ENCODE measurements at places on chromosomes 5 and 9.

DNA sequence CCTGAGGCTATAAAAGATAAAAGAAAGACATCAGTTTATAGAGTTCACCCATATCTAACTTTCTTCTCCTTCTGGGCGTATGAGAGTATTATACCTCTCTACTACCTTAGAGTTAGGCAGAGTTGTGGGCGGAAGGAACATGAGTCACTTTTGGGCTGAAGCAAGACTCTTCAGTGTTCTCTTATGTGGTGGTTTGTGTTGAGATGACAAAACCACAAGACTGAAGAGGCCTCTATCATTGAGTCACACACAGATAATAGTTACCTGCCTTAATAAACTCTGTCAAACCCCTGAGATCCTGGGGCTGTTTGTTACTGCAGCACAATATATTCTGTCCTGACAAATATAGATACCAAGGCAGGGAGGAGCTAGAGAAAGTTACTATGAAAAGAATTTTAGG lies 184.2 kb downstream of the EFNA5 start:
- DNase-seq: peak; percentile 95

GRCh38 chr9:123795336-123795735 lies 134.6 kb downstream of the DENND1A start:
- DNase-seq: no peak

- no peak for DNase-seq
Measured at GRCh38 chr5:133459474-133460160, 152.7 kb downstream of the FSTL4 start.

DNA sequence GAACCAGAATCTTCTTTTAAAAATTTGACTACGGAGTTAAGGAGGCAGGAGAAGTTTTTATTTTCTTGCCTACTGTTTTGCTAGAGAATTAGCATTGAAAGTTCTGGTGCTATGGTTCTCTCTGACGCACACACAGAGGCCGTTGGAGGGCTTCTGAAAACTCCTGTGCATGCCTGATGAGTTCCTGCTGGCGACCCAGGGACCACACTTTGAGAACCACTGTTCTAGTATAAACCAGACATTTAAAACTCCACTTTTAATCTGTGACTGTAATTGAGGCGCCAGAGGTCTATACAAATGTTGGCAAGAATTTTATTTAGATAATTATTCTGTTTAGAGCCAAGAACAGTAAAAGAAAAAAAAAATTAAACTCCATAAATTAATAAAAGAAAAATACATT lies 99.5 kb upstream of the OTULINL start:
- DNase-seq: no peak

- no peak for DNase-seq
Measured at GRCh38 chr9:111136180-111136579, 97.9 kb upstream of the LPAR1 start.

DNA sequence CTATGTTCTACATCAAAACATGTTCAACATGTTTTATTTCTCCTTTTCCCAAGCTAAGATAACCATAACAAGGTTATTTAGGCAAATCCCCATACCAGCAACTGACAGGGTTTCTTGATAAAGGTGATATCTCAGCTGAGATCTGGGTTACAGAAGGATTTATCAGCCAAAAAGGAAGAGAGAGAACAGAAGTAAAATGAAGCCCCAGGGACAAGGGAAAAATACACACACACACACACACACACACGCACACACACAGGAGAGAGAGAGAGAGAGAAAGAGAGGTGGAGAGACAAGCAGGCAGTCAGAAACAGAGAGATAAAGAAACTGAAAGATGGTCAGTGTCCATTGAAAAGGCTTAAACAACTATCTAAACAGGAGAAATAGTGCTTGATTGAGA lies 19.7 kb upstream of the MLLT3 start:
- DNase-seq: no peak

GRCh38 chr5:39808656-39809055 lies 383.9 kb upstream of the DAB2 start:
- DNase-seq: no peak

DNA sequence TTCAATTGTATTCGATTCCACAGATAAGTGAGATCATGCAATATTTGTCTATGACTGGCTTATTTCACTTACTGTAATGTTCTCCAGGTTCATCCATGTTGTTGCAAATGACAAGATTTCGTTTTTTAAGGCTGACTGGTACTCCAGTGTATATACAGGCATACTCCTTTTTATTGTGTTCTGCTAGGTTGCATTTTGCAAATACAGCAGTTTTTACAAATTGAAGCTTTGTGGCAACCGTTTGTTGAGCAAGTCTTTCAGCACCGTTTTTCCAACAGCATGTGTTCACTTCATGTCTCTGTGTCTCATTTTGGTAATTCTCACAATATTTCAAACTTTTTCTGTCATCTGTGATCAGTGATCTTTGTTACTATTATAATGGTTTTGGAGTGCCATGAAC lies 82.7 kb downstream of the DMXL1 start:
- DNase-seq: no peak

DNA sequence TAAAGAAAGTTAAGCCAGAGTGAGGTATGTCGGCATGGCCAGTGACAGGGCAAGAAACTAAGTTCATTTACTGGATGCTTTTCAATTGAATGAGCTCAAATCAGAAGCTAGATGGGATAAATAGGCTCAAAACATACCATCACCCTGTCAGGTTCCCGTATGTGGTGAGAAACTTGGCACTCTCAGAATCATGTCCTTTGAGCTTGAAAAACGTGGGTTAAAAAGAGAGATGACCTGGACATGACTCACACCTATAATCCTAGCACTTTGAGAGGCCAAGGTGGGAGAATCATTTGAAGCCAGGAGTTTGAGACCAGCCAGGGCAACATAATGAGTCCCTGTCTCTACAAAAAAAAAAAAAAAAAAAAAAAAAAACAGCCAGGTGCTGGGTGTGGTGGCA lies 121.7 kb upstream of the RGMB start:
- peak; percentile 17 for DNase-seq

GRCh38 chr5:64206653-64207052 lies 41.0 kb downstream of the RNF180 start:
- peak; percentile 8 for DNase-seq

GRCh38 chr5:136906545-136906944 lies 541.2 kb upstream of the TRPC7 start:
- peak; percentile 33 for DNase-seq

GRCh38 chr9:34717996-34718614 lies 8.2 kb upstream of the CCL21 start:
- DNase-seq: no peak

GRCh38 chr9:4762886-4763541 lies 22.0 kb upstream of the AK3 start:
- DNase-seq: peak; percentile 35

- DNase-seq: peak; percentile 81
Measured at GRCh38 chr9:23590276-23591000, 235.6 kb downstream of the ELAVL2 start.

GRCh38 chr5:86977190-86977589 lies 290.5 kb upstream of the RASA1 start:
- DNase-seq: no peak

DNA sequence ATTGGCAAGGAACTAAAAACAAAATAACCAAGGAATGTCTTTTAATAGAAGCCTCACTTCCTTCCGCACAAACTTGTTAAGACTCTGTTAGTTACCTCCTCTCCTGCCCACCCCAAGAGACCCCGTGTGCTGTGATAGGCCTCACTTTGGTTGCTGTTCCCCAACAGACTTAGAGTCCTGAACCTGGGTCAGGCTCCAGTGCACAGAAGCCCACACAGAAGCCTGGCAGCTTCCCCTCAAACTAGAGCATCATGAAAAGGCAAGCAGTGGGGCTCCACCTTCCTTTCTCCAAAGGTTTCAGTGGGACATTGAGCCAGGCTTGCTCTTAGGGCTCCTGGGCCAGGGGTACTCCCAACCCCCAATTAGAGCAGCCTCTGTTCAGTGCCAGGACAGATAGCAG lies 230.5 kb downstream of the ESM1 start:
- DNase-seq: no peak

- DNase-seq: no peak
Measured at GRCh38 chr9:7461791-7462190, 337.8 kb downstream of the DMAC1 start.

GRCh38 chr5:92896722-92897121 lies 684.3 kb downstream of the NR2F1-AS1 start:
- no peak for DNase-seq

DNA sequence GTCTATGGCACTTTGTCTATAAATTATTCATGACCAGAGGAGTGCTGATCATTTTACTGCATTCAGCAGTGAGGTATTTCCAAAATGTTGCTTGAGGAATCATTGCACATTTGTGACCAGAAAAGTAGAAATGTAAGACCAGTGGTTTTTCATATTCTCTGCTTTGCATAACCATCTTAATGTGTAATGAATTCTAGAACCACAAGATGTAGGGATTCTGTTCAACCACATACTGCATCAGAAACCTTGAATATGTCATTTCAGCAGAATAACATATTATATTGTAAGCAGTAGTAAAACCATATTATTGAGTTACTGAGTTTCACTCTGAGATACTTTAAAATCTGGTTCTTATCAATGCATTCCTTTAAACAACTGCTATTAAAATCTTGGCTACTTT lies 1243.4 kb downstream of the MAT2B start:
- no peak for DNase-seq

- peak; percentile 70 for DNase-seq
Measured at GRCh38 chr9:942805-943580, 33.5 kb upstream of the DMRT3 start.

DNA sequence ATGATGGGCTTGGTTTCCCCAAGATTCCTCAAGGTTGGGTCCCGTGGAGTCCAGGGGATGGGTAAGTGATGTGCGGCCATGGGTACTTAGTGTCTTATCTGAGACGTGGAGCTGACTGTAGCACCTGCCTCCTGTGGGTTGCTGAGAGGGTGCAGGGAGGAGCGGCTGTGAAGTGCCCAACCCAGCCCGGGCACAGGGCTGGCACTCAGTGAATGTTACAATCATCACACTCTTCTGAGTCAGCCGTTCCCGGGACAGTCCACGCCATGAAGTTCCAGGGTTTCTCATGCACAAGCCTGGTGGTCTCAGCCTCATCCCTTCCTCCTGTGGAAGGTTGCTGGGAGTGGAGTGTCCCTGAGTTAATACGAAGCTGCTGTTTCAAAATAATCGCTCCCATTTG lies 29.1 kb downstream of the NTNG2 start:
- DNase-seq: no peak

DNA sequence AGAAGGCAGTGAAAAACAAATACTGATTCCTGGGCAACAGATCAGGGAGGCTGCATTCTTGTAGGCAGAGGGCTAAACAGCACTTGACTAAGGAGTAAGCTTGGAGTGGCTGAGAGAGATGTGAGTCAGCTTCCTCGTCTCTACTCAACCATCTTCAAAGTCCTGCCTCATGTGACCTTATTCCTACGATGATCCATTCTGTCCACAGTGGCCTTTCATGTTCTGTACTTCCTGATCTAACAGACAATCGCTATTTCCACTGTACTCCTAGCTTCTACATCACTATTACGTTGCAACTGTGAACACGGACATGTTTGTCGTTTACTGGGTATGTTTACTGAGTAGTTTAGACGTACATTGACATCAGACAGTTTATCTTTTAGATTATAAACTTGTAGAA lies 365.4 kb downstream of the ARL15 start:
- peak; percentile 31 for DNase-seq

GRCh38 chr5:35651002-35651756 lies 33.5 kb downstream of the SPEF2 start:
- DNase-seq: peak; percentile 67

- DNase-seq: peak; percentile 94
Measured at GRCh38 chr9:738209-738915, 103.1 kb upstream of the DMRT1 start.

DNA sequence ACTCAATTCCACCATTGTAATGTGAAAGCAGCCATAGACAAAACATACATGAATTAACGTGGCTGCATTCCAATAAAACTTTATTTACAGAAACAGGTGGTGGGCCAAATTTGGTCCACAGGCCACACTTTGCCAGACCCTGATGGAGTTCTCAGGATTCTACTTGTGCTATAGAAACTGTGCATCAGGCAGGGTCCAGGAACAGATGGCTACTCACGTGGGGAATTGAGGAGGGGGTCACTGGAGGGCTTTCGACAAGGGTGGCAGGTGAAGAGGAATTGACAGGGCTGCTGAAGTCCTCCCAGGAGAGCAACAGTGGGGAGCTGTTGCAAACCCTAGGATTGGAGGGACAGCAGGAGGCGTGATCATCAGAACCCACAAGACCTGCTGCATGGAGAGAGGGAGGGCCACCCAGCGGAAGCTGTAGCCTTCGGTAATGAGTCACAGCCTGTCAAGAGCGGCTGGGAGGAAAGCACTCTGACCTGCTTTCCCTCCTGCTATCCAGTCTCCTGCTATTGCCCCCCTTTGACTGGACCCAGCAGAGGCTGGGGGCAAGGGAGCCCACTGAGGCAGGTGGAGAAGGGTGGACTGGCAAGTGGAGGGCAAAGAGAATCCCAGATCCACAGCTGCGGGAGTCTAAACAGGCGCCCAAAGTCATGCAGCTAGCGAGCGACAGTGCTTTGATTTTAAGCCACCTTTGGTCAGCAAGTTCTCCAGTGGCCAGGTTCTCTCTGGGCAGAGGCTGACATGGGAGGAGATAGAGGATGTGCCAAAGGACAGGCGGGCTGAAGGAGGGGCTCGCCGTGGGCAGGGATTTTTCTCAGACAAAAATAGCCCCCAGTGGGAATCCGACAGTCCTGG lies 138.3 kb upstream of the SMIM23 start:
- DNase-seq: peak; percentile 60

- peak; percentile 33 for DNase-seq
Measured at GRCh38 chr5:145463634-145464033, 371.5 kb downstream of the PRELID2 start.

DNA sequence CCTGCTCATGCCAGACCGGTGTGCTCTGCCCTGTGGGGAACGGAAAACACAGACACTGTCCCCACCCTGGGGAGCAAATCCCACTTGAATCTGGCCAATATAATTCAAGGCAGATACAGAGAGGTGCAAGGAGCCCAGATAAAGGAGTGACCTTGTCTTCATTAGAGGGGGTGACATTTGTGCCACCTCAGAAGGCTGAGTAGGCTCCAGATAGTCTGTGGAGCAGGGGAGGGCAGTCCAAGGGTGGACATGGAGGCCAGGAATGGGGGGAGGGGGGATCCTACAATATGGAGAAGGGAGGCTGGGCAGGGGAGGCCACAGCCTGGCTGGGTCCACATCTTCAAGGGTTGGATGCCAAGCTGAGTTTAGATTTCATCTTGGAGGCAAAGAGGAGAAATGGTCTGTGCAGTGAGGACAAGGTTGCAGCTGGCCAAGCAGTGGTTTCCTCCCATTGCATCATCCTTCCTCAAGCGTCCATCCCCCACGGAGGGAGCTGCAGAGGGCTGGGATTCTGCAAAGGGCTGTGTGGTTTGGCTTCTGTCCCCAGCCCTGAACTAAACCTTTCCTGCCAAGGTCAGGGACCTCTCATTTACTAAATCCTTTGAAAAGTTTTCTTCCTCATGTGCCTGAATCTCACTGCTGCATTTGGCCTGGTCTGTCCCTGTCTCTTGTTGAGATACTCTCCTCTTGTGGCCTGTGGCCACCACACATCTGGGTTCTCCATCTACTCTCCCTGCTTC lies 60.1 kb downstream of the GALNT12 start:
- DNase-seq: no peak

DNA sequence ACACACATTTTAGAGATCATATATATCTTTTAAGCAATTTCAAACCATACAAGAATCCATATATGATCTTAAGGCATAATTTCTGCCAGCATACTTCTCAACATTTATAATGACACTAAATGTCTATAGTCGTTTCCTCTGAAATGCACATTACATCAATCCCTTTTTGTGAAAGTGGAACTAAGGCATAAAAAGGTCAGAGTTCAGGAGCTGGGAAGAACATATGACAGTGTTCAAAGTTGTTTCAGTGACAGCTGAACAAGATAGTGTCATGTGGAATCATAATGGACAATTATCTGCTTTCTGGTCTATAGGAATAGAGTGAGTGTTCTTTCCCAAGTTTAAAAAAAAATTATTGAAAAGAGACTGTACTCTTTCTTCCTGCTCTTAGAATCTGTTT lies 2.4 kb upstream of the MOB3B start:
- no peak for DNase-seq
